Globus pallidus (tissue), 1 donor: ENCODE measurements at places on chromosomes 2 and 18.

DNA sequence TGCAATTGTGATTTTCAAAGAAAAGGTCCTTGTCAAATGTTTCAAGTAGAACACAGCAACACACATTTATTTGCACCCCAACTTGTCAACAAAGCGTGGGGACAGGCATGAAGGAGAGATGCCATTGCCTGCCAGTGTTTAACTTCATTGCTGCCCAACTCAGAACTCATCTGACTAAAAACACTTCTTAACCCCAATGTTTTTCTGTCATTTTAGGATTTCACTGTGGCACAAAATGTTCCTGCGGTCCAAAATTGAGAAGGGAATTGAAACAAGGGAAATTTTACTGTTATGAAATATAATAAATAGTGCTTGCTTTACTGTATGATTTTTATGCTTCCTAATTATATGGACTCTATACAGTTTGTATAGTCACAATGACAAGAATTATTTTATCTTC, 45.7 kb downstream of the PMAIP1 start:
- no peak for DNase-seq

DNA sequence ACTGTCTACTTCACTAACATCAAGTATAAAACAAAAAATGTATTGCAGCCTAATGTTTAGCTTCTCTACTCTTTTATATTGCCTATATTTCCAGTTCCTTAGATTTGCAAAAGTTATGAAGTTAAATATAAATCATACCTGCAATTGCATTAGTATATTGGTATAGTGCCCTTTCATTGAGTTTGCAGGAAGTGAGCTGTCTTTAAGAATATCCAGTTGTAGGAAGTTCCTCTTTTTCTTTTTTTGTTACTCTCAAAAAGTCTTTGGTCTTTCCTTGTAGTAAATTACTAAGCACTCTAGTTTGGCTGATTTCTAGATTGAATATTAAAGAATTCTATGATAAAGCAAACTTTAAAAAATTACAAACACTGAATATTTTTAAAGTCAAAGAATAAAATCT, 71.3 kb upstream of the FN1 start:
- DNase-seq: no peak

DNA sequence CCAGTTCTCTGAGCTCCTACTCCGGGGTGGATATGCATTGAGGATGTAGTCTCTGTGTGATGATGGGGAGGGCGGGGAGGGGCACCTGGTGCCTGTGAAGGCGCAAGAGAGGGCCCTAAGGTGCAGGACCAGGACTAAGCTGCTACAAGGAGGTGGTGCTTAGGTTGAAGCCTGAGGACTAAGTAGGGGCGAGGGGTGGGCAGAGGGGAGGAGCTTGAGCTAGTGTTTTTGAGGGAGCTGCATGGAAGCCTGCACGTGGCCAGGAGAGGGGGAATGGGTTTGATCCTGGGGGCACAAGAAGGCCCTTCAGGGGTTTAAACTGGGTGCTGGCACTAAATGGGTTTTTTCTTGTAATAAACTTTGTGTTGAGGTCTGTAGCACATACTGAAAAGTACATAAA, 105.0 kb downstream of the UGGT1 start:
- DNase-seq: no peak

GRCh38 chr2:28228434-28228995, 164.1 kb upstream of the FOSL2 start:
- no peak for DNase-seq

DNA sequence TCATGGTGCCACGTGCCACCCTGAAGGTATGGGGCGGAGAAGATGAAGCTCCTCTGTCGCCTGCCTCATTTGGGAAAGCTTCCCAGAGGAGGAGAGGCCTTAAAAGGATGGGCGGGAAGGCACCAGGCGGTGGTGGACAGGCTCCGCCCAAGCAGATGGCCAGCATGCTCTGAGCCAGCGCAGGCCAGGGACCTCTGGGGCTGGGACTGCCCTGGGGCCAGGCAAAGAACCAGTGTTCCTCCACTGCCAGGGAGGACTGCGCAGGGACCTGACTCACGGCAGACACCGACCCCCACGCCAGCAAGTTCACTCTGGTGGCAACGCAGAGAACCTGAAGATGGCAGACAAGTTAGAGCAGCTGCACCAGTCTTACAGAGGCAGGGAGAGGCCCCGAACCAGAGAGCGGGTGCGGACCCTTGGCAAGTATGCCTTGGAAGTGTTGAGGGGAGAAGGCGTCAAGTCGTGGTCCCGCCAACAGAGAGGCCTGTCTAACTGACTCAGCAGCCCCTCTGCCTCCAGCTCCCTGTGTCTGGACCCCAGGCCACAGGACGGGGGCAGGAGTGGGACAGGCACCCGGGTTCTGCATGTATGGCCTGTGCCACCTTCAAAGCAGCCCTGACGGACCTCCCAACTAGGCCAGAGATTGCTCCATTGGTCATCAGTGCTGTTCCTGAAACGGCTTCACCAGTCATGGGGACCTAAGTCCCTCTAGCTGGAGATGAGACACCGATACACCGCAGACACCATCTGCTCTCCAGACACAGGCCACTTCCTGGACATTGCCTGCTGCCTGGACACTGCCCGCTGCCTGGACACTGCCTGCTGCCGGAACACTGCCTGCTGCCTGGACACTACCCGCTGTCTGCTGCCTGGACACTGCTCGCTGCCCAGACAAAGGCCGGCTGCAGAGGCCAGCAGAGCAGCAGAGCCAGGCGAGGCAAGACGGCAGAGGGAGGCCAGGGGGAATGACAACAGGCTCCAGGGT, 124.7 kb downstream of the HDAC4 start:
- peak; percentile 79 for DNase-seq

DNA sequence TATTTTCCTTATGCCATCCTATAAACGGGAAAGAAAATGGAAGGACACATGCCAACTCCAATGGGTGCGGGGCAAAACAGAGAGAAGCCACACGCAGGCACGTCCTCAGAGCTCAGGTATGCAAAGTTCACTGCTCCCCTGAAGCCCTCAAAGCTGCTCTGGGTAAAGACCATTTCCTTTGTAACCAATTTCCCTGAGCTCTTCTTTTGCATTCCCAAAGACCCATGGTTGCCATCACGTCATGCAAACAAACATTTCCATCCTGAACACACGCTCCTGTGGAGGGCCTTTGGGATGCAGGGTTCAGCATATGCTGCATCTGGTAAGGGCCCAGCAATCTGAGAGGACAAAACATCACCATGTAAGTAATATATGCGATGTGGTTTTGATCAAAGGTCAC, 69.4 kb downstream of the EMILIN2 start:
- DNase-seq: no peak

- peak; percentile 5 for DNase-seq
Observed at GRCh38 chr2:14907014-14907612, 274.6 kb downstream of the LRATD1 start.

DNA sequence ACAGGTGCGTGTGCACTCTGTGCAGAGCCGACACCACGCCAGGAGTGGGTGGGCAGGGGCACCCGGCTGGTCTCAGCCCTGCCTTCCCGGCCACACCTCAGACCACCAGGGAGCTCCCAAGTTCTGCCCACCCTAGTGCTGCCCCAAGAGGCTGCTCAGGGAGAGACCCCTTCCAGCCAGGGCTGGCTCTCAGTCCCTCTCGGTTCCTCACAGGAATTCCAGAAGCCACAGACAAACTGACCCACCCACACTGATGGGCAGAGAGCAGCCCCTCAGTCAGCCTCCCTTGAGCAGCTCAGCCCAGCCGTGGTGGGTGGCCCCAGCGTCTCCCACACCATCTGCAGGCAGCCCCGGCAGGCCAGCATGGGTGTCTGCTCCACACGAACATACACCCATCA, 33.8 kb downstream of the GPC1 start:
- no peak for DNase-seq

GRCh38 chr2:164053021-164053420, 317.2 kb upstream of the FIGN start:
- no peak for DNase-seq

DNA sequence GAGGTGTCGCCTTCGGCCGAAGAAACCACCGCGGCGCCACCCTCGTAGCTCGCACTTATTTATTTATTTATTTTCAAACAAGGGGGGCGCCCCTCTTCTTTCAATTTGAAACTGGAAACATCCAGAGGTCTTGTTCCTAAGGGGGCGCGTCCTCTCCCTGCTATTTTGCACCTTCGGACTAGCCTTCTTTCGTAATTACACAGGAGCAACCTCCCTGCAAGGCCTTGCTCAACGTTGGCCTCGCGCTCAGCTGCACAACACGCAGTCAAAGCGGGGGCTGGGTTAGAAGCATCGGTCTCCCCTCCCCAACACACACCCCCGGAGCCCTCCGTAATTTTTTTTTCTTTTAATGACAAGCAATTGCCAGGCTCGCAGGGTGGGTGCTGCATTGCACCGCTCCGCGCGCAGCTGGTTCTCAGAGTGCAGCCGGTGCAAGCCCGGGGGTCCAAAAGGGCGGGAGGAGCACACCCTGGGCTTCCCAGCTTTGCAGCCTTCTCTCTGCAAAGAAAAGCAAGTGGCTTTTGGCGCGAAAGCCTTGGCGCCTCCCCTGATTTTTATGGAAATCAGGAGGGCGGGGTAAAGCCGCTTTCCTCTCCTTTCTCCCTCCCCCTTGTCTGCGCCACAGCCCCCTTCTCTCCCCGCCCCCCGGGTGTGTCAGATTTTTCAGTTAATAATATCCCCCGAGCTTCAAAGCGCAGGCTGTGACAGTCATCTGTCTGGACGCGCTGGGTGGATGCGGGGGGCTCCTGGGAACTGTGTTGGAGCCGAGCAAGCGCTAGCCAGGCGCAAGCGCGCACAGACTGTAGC, at the start of gene MYCN:
MYCN (plus strand) TSS at position 697 of the 807 bp plus-strand sequence. CDS start 1,515 bp downstream, outside the sequence.
- peak; percentile 89 for DNase-seq

- DNase-seq: no peak
Observed at GRCh38 chr2:142974288-142975024, 97.0 kb downstream of the KYNU start.

DNA sequence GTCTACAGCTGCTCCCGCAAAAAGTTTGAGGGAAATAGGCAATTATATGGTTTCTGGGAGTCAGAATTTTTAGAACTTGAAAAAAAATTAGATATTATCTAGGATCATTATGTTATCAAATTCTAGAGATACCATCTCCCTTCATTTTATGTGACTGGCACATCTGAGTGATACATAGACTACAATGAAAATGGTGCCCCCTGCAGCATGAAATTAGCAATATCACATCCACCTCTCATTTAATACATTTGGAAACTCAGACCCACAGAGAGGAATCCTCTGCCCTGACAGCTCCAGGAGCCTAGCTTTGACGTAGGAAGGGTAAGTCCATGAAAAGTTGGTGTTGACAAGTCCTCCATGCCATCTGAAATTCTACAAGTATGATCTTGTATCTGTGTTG, 381.6 kb downstream of the SUCLG1 start:
- peak; percentile 37 for DNase-seq

GRCh38 chr18:58838165-58838860, 26.4 kb upstream of the ZNF532 start:
- DNase-seq: peak; percentile 61

GRCh38 chr2:83665894-83666293, 793.2 kb downstream of the SUCLG1 start:
- no peak for DNase-seq

DNA sequence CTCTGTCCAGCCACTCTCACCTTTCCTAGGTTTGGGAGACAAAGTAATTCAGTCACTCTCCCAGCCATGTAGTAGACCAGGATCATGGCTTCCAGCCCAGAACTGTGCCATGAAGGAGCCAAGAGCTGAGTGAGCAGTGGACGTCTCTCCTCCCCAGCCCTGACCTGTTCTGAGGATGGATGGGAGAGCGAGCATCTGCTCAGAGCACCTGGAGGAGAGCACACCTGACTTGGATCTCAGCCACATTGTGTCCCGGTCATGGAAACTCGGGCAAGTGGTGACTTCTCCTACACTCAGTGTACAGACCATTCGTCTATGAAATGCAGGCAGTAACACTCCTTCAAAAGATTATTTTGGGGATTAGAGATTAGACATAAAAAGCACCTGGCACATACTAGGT, 299.7 kb downstream of the TNS1 start:
- no peak for DNase-seq

- peak; percentile 19 for DNase-seq
Observed at GRCh38 chr18:35478520-35479435, 19.0 kb downstream of the INO80C start.

DNA sequence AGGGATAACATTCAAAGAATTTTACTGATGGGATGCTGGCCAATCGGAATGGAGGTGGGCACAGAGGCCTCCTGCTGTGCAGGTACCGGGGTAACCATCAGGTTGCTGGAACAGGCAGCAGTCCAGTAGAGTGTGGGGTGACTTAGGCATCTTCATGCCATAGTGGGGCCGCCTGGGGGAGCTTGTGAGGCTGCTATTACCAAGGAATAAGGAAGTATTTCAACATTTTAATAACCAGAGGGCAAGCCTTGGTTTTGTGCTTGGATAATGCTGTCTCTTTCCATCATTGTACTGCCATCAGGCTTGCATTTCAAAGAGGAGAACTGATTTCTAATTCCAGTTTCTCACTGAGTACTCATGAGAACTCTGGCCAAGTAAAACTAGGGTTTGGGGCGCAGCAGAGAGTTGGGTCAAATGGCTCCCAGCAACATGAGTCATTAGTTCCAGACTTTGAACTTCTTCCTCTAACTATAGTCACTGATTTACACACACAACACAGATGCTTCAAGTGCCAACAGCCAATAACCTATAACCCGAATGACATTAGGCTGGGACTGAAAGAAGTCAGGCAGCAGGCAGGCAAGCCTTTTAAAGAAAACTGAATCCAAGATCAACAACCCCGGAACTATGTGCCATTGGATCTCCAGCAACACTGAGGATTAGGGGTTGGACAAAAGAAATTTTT, 56.1 kb upstream of the FHL2 start:
- no peak for DNase-seq

- DNase-seq: no peak
Observed at GRCh38 chr2:31528823-31529222, 51.9 kb downstream of the SRD5A2 start.

GRCh38 chr2:55842046-55842445, 81.5 kb downstream of the EFEMP1 start:
- DNase-seq: no peak

GRCh38 chr2:239380831-239381708, 19.8 kb downstream of the HDAC4 start:
- peak; percentile 78 for DNase-seq

GRCh38 chr2:11133238-11133935, 21.9 kb upstream of the SLC66A3 start:
- DNase-seq: no peak

- no peak for DNase-seq
Observed at GRCh38 chr18:44700652-44701051, 20.0 kb downstream of the SETBP1 start.

DNA sequence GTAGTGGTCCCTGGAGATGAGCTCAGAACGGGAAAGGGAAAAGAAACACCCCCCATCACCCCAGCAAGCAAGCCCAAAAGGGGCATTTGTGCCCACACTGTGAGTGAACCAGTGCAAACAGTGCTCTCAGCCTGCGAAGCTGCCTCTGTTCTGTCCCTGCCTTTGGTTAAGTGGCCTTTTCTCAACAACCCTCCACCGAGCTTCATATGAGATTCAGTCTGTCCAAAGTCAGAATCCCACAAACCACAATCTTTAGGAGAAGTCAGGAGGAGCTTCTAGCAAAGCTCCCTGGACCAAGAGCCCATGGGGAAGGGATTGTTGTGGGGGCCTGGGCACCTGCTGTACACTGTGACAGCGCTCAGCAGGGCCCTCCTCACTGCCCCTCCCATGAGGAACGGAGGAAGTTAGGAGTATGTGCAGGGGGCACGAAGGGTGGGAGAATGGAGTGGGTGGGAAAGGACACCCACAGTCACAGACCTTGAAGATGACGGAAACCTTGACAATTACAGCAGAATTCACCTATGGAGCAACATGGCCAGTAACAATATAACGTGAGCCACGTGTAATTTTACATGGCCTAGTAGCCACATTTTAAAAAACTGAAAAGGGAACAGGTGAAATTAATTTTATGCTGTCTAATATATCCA, 119.5 kb downstream of the SMAD7 start:
- DNase-seq: no peak

- DNase-seq: no peak
Observed at GRCh38 chr2:134636714-134637113, 82.1 kb downstream of the TMEM163 start.

GRCh38 chr18:31267823-31268481, 50.0 kb upstream of the DSG1 start:
- no peak for DNase-seq
